Right kidney (tissue), 9 donors: ENCODE measurements at places on chromosomes 2 and 18.

DNA sequence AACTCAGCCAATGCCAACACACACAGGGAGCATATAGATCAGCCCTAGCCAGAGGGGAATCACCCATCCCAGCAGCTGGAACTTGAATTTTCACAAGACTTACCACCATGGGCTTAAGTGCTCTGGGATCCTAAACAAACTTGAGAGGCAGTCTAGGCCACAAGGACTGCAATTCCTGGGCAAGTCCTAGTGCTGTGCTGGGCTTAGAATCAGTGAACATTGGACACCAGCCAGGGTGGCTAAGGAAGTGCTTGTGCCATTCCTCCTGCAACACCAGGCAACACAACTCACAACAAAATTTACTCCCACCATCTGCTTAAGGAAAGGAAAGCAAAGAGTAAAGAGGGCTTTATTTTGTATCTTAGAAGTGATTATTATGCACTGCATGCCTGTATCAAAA is 38.9 kb downstream of the SRD5A2 start:
- DNase-seq, result no peak

DNA sequence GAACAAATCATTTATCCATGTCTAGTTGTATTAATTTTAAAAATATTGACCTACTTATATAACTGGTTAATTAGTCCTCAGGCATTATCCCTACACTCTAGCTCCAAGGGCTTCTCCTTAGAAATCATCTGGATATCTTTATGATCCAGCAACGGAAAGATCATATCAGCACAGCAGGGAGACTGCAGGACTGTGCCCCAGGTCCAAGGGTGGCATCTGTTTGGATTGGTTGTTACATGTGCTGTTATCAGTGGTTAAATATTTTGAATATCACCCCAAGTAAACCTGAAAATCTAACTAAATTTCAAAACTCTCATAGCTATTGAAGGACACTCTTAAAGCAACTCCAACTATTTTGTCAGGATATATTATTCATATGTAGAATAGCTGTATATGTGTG is 556.2 kb upstream of the ZEB2 start:
- no peak for DNase-seq

DNA sequence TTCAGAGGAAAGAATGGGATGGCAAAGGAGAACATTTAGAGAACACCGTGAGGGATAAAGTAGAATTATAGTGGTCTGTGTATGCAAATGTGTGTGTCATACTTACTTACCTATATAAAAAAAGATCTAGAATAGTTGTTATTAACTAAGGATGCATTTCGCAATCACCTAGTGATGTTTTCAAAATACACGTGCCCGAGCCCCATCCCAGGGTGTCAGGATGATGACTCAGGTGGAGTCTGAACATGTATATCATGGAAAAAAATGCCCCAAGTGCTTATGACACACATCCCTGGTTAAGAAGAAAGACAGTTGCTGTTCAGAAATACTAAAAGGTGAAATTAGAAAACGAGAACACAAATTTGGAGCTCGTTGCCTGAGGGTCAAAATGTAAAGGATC is 109.0 kb downstream of the CERS6 start:
- DNase-seq, result no peak

DNA sequence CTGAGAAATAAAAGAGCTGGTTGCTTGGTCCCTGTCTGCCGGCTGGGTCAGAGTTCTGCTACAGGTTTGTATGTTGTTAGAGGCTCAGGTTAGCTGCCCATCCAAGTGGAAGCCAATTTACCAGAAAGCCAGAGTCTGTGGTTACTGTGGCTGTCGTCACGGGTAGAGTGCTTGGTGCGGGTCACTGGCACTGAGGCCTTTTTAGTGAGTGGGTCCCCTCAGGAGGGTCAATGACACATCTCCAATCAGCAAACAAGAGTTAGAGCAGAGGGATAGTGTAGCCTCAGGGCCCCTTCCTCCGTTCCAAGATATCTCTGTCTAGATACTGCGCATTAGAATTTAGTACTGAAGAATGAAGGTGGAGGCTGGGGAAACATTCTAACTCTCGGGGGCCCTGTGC is 41.2 kb downstream of the CTIF start:
- no peak for DNase-seq

DNA sequence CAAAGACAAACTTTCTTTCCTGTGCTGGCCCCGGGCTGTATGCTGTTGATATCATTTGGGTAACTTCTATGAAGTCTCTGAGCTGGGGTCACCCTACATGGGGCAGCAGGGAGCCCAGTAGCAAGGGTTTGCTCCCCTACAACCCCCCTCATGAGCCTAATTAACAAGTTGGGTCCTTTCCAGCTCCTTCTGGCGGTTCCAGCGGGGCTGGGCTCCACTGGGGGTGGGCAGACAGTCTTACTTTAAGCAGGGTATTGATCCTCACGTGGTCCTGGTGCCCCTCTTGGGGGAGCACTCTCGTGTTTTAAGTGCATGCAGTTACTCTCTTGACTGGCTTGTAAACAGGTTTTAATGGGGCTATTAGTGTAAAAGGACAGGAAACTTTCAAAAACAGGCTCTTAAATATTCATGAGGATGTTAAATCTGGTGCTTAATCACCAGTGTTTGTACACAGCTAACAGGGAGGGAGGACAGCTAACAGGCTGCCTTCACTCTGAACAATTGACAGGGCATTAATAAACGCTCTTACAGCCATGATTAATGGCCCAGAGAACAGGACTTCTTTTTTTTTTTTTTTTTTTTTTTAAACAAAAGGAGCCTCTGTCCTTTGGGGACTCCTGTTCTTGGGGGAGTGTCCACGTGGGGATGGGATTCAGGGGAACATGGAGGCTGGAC is 36.6 kb upstream of the SKOR2 start:
- no peak for DNase-seq

DNA sequence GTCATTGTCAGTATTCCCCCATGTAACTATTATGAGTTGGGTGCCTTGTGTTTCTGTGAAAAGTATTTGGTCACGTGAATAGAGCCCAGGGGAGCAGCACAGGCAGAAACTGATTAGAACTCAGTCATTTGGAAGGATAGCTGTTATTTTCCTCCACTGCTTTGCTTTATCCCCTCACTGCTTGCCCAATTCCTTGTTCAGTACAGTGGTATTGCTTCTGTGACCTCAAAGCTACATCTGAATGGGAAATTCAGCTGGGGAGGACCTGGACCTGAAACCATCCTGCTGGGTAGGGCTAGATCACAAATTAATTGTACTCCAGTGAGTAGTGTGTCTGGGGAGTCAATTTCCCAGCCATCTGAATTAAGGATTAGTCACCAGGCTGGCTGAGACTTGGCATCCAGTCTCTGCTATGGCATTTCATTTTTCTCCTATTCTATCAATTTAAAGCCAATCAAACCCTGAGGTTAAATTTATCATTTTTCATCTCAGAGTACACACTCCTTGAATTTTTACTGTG is 1231.6 kb upstream of the GYPC start:
- no peak for DNase-seq

- no peak for DNase-seq
Measured at GRCh38 chr2:223235986-223236385, 184.0 kb downstream of the KCNE4 start.

DNA sequence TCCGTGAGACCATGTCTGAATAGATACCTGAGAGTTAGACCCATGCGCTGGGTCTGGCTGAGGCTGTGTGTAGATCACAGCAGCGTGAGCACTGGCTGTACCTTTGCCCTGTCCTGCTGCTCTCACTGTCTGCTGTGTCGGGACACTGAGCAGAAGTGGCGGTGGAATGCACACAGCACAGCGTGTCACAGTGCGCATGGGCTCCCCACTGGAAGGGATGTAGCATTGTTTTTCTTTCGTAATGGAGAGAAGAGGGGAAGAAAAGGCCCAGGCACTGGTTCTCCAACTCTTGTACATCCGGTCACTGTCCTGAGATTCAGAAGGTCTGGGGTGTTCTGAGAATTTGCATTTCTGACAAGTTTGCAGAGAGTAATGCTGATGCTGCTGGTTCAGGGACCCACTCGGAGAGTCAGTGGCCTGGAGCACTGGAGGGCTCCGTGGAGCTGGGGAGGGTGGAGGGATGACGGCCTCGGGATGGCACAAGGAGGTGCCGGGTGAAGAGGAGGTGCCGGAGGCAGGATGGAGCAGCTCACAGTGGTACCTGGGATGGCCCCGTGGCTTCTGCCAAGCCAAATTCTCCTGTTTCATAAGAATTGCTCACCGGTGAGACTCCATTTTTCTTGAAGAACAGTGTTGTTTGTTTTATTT is 252.8 kb downstream of the LDLRAD4 start:
- DNase-seq, result no peak

- no peak for DNase-seq
Measured at GRCh38 chr2:32159678-32160077, 6.0 kb upstream of the SLC30A6 start.

DNA sequence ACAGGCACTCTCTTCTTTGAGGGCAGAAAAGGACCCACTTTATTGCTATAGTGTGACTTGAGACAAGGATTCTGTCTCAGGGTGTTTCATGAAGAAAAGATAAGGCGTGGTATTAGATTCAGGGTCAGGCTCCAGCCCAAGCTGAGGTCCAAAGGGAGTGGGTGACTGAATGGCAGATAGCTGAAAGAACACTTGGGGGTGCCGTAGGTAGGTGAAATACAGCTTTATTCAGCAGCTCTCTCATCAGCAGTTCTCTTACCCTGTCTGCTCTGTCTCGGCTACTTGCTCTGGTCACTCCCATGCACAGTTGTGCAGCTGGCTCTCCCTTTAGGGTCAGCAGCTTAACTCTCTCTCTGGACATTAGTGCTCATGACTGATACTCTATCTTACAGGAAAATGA is 379.9 kb downstream of the LPIN1 start:
- DNase-seq, result no peak

DNA sequence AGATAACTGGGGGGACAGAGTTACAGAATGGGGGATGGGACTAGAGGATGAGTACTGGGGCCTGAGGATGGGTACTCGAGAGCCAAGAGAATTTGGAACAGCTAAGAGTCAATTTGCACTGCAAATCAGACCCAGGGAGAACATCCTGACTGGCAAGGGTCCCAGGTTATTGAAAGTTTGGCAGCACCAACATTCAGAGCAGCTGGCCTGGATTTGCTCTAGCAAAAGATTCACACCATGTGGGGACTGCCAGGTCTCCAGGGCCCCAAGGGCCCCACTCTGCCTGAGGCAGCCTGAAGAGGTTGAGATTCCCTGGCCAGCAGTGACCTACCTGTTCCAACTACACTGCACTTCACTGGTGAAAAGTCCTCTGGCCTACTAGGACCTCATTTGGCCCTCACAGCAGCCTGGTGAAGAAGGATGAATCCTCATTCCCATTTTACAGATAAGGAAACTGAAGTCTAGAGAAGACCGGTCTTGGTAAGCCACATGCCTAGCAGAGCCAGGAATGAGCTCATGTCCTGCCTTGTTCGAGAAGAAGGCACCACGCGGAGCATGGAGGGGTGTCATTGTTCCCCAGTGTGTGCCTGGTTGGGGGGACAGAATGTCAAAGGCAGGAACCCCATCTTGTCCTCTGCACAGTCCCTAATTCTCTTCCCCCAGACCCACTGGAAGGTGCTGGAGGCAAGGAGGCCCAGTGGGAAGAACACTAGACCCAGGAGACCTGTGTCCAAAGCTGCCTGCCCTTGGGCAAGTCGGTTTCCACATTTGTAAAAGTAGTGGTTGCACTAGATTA is 258.6 kb downstream of the TNS1 start:
- no peak for DNase-seq

GRCh38 chr2:46385786-46386577 is 88.8 kb downstream of the EPAS1 start:
- no peak for DNase-seq

DNA sequence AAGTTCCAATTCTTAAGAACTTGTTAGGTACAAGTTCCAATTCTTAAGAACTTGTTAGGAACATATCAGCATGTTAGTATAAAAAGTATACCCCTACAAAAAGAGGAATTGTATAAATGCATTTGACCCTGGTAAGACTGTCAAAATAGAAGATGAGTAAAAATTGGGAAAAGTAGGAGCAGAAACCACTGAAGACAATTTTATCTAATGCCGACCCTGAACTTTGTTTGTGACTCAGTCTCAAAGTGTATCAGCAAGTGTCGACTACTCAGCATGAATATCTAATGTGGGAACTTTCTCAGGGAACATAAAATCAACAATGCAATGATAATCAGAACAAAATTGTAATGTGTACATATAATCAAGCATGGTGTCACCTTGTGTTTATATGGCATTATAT is 583 bp upstream of the CD226 start:
- DNase-seq, result no peak
